Right cardiac atrium (tissue), 5 donors: ENCODE measurements at places on chromosomes 16 and 17. TPM values are rescaled to one million over a fixed set of nuclear protein-coding genes. Genes with fewer than 3 reads are reported as not detected.

The GAS2L2 gene
- total RNA-seq = 0.09 TPM

The TNS4 gene
- 0.14 TPM for total RNA-seq

- DNase-seq = no peak
Measured at GRCh38 chr16:62404842-62405611, 368.8 kb upstream of the CDH8 start.

DNA sequence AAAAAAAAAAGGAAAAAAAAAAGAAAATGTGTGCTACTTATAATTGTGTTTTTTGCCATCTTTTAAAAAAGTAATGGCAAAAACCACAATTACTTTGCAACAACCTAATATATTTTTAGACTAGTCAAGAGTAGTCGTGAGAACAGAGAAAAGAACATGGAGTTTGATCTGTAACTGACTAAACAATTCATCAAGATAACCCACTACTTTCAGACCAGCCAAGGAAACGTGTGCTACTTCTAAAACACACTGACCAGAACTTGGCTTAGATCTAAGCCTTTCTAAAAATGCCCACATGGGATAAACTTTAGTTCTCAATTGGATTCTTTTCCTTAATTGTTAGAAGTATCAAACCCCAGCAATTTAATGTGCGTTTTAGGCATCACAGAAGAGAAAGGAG is 616 bp downstream of the PECAM1 start:
- DNase-seq = no peak

DNA sequence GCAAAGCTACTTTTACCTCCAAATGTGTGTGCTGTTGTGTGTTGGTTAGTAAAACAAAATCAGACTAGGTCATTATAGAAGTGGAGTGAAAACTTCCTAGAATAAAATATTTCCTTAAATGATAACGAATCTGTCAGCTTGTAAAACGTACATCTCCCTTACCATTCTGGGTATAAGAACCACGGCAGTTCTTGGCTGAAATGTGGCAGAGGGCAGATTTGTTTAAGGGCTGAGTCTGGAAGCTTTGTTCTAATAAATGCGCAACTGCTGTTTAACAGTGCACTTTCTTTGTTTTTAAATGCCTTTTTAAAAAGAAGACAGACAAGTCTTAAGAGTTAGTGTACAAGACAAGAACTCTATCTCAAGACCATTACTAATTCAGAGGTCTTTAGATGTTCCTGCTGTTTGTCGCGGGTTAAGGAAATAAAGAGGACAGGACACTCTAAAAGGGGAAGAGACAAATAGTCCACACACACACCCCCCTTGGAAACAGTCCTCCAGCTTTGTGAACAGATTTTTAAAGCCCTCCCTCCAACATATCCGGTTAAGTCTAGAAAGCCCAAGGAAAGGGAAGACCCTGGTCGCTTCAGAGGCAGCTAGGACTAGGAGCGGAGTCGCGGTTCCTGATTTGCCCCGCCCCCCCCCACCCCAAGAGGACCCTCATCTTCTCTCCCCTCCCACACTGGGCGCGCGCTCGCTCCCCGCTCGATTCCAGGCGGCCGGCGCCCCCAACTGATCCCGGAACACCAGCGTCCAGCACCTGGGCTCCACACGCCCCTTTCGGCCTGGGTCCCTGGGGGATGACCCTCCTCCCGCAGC is 658 bp downstream of the SYNRG start:
- DNase-seq = no peak

DNA sequence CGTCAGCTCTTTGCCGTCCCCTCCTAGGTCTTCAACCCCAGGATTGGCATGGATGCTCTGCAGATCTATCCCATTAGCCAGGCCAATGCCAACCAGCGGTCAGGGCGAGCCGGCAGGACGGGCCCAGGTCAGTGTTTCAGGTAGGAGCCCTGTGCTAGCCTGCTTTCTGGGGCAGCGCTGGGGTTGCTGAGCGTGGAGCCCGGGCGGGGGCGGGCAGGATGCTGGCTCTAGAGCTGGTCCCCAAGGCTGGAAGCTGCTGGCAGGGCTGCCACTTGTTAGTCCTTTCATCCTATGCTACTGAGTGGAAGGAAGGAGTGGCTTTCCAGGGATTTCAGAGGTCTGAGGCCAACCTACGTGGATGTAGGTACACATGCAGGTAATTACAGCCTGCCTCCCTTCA is 12.3 kb downstream of the DHX38 start:
- no peak for DNase-seq

DNA sequence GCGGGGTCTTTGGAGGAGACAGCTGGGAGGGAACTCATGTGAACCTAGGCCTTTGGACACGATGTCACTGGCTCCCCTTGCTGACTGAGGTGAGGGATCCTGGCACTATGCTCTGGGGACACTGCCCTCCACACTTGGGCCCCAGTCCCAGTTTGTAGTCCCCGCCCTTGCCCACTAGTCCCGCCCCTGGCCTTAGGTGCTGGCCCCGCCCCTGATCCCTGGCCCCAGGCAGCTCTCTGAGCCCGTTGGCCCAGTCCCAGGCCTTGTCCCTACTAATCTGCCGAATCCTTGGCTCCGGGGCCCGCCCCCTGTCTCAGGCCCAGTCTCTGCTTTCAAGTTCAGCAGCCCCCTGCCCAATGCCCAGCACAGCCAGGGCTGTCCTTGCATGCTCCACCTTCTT is 61.0 kb downstream of the SMPD3 start:
- DNase-seq = no peak

- no peak for DNase-seq
Measured at GRCh38 chr17:74513987-74514631, 17.2 kb downstream of the CD300LB start.
